GM23338 (cell line): ENCODE measurements at places on chromosomes 2 and 18. TPM values are rescaled to one million over a fixed set of nuclear protein-coding genes. Genes with fewer than 3 reads are reported as not detected.

Gene ABCB11
- polyA plus RNA-seq, result 0.03 TPM in 1 of 2 replicates, not detected in the other

Gene FZD7
- 164 and 188 TPM in 2 replicates for polyA plus RNA-seq

Gene PDCL3
- 59.2 and 72.4 TPM in 2 replicates for polyA plus RNA-seq

Gene ARHGAP15
- 0.26 TPM in 1 of 2 replicates, not detected in the other for polyA plus RNA-seq

Gene DSC3
- 0.52 and 0.68 TPM in 2 replicates for polyA plus RNA-seq

Gene SPDYA
- polyA plus RNA-seq, result 2.8 and 4.0 TPM in 2 replicates

Gene CRYBA2
- polyA plus RNA-seq, result not detected in 2 replicates

Gene RFTN2
- polyA plus RNA-seq, result 2.1 and 3.6 TPM in 2 replicates

Gene UGT1A9
- not detected in 2 replicates for polyA plus RNA-seq

Gene GAD1
- polyA plus RNA-seq, result 0.34 TPM in 1 of 2 replicates, not detected in the other

Gene KLHL30
- not detected in 2 replicates for polyA plus RNA-seq

Gene RTP5
- polyA plus RNA-seq, result not detected in 2 replicates

Gene LINC00305
- polyA plus RNA-seq, result not detected in 2 replicates

Gene PPP1R1C
- polyA plus RNA-seq, result 14.6 and 18.8 TPM in 2 replicates

Gene CHRNG
- polyA plus RNA-seq, result not detected in 2 replicates

Gene MSH6
- 86.9 and 109 TPM in 2 replicates for polyA plus RNA-seq

Gene ANKRD62
- not detected in 2 replicates for polyA plus RNA-seq

Gene SPEG
- polyA plus RNA-seq, result 12.6 and 12.9 TPM in 2 replicates

Gene FBLN7
- polyA plus RNA-seq, result 0.14 and 0.16 TPM in 2 replicates

Gene AQP12B
- polyA plus RNA-seq, result not detected in 2 replicates

Gene SERPINB11
- not detected in 2 replicates for polyA plus RNA-seq

Gene TMEM178A
- polyA plus RNA-seq, result 9.7 and 10.3 TPM in 2 replicates

Gene M1AP
- 2.8 and 5.1 TPM in 2 replicates for polyA plus RNA-seq

Gene RUFY4
- 0.27 and 0.89 TPM in 2 replicates for polyA plus RNA-seq

Gene PCARE
- polyA plus RNA-seq, result not detected in 2 replicates

Gene AQP4
- polyA plus RNA-seq, result 0.30 and 1.1 TPM in 2 replicates

Gene LBX2
- polyA plus RNA-seq, result 0.57 and 0.82 TPM in 2 replicates

Gene ITM2C
- polyA plus RNA-seq, result 240 and 241 TPM in 2 replicates

Gene SERPINB12
- not detected in 2 replicates for polyA plus RNA-seq

Gene APLF
- 2.4 and 3.0 TPM in 2 replicates for polyA plus RNA-seq

Gene FABP1
- not detected in 2 replicates for polyA plus RNA-seq

Gene COL6A3
- polyA plus RNA-seq, result 1.2 TPM in 2 replicates

Gene MRPS5
- polyA plus RNA-seq, result 75.6 and 79.0 TPM in 2 replicates

Gene GALNT5
- polyA plus RNA-seq, result 0.05 and 0.12 TPM in 2 replicates

Gene CCDC178
- polyA plus RNA-seq, result 0.24 and 0.59 TPM in 2 replicates

Gene UPP2
- not detected in 2 replicates for polyA plus RNA-seq

Gene FAM161A
- polyA plus RNA-seq, result 24.8 and 27.4 TPM in 2 replicates

Gene RAPGEF4
- 0.80 and 1.7 TPM in 2 replicates for polyA plus RNA-seq

Gene ALKAL2
- polyA plus RNA-seq, result 11.3 and 12.1 TPM in 2 replicates

Gene SLC9A4
- not detected in 2 replicates for polyA plus RNA-seq

Gene IL1F10
- not detected in 2 replicates for polyA plus RNA-seq

Gene CKAP2L
- polyA plus RNA-seq, result 28.6 and 30.2 TPM in 2 replicates
